IMR-90 (cell line): ENCODE measurements at places on chromosomes 12 and 14. TPM values are rescaled to one million over a fixed set of nuclear protein-coding genes. Genes with fewer than 3 reads are reported as not detected.

The KERA gene
- not detected in 2 replicates for total RNA-seq

DNA sequence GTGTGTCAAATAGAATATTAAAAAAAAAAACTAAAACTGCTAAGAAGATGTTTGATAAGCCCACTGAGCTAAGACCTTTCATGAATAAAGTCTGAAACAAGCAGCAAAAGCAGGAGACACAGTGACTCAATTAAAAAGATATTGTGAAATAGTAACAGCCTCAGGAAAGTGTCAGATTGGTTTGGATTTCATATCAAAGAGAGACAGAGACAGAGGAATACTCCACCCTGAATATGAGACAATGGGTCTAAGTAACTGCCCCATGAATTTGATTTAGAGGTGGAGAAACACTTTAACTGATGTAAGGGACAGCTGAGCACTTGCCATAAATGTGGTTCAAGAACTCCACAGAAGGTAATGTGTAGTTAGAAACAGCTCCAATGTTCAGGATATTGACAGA, 277.9 kb upstream of the FOXG1 start:
- H3K36me3 ChIP-seq: no peaks in the 10 kb centered on the region
- no peak overlapping the region for H3K4me3 ChIP-seq
- DNase-seq: no peak
- H3K27me3 ChIP-seq: no peaks in the 10 kb centered on the region
- no peak overlapping the region for H3K27ac ChIP-seq

The TMEM253 gene
- not detected in 2 replicates for total RNA-seq

DNA sequence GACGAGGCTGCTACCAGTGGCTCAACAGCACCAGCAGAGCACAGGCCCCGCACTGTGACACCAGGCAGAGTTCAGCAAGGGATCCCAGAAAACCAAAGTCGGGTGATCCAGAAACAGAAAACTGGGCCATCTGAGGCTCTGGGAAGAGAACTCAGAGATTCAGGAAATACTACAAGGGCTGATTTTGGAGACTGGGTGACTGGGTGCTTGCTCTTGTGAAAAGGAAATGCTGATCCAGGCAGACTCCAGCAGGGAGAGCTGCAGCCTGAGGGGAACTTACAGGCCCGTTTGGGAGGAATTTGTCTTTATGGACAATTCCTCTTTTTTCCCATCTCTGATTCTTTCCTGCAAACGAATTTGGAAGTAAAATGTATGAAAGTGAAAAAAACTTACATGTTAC, 28.2 kb downstream of the FOXN3 start:
- no peaks in the 10 kb centered on the region for H3K27me3 ChIP-seq
- H3K36me3 ChIP-seq: peaks cover 2% of the 10 kb centered on the region; the same call in 1 of the 2 replicates
- no peak overlapping the region for H3K4me3 ChIP-seq
- peaks cover 5% of the 10 kb centered on the region for H3K4me1 ChIP-seq

DNA sequence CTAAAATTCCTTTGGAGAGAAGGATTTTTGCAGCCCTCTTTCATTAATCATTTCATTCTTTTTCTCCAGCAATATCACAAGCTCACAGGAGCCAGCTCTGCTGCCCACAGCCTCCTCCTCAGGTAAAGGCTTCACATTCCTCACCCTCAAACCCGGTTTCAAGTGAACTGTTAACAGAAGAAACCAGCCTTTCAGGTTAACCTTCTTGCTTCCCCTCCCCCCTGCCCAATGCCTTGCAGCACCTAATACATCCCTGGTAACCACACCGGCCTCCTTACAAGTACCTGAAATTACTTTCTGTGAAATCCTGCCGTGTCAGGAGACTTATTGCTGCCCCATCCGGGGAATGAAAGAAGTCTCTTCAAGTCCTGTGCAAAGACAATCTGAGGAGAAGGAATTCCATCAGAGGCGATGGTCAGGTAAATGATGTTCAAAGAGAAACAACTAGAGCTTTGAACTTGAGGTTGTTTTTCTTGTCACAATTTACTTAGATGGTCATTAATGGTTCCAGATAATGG, 111.2 kb downstream of the MYRFL start:
- no peaks in the 10 kb centered on the region for H3K27me3 ChIP-seq
- H3K36me3 ChIP-seq: no peaks in the 10 kb centered on the region
- DNase-seq: no peak
- no peaks in the 10 kb centered on the region for H3K4me1 ChIP-seq

- no peaks in the 10 kb centered on the region for H3K36me3 ChIP-seq
- peak; percentile 85 for DNase-seq
- no peak overlapping the region for H3K27ac ChIP-seq
- H3K4me1 ChIP-seq: peaks cover 21% of the 10 kb centered on the region
- H3K4me3 ChIP-seq: no peak overlapping the region
Measured at GRCh38 chr12:2156333-2156732, 103.5 kb downstream of the CACNA1C start.
